ENCODE measurements at places on chromosomes 12 and 14. TPM values are rescaled to one million over a fixed set of nuclear protein-coding genes. Genes with fewer than 3 reads are reported as not detected.
A peak's percentile ranks its signal among the peaks of the same experiment; 100 is the strongest.

DNA sequence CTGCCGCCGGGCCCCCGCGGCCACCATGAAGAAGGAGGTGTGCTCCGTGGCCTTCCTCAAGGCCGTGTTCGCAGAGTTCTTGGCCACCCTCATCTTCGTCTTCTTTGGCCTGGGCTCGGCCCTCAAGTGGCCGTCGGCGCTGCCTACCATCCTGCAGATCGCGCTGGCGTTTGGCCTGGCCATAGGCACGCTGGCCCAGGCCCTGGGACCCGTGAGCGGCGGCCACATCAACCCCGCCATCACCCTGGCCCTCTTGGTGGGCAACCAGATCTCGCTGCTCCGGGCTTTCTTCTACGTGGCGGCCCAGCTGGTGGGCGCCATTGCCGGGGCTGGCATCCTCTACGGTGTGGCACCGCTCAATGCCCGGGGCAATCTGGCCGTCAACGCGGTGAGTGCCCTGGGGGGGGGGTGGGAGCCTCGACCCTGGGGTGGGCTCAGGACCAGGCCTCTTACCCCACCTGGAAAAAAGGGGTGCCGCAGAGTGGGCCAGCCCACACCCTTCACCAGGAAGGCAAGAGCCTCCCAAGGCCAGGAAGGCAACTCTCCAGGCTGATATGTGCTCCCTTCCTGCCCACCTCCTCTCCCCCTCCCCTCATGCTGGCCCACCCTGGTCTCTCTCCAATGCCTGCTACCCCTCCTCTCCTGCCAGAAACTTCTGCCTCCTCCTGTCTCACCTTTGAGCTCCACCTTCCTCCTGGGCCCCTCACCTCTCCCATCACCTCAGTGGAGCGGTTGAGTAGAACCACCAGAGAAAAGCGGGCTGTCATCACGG, 507 bp downstream of the AQP5 start:
- DNase-seq = no peak

GRCh38 chr14:84566109-84566508, 963.8 kb upstream of the FLRT2 start:
- DNase-seq = no peak

The FLVCR2 gene
- 1.3 TPM for total RNA-seq

The CTSG gene
- total RNA-seq = not detected

DNA sequence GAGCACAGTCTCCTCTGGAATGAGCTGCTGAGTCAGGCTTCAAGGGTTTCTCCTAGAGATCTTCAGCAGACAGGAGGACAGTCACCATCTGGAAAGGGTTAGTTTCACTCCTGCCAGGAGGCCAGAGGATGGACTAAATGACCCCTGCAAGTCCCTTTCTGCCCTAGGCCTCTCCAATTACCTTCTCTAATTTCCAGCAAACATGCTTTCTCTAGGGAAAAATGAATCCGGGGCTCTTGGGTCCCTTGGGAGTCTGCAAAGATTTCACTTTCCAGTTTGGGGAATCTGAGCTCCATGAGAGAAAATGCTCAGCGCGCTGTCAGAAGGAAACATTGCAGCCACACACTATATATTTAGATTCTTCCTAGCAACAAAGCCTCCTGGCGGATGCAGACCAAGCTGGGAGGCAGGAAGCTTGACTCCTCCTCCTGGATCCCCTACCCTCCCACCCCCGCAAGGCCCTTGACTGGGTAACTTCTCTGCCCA, 184.4 kb upstream of the CCND2 start:
- DNase-seq = peak; percentile 30

The RFX4 gene
- not detected for total RNA-seq

GRCh38 chr14:100498068-100498467, 89.1 kb downstream of the BEGAIN start:
- DNase-seq = no peak

DNA sequence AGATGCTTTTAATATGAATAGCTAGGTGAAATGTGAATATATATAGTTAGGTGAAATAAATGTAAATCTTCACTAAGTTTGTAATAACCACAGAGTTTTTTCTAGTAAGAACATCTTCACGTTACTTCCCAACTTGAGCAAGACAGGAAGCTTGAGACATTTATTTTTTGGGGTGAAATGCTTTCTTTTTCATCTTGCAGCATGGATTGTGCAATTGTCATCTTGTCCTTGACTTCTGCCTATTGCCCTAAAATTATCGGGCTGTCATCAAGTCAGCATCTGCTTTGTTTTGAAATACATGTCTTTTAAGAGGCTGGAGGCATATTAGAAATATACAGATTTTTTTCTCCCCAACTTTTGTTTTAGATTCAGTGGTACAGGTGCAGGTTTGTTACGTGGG, 433.9 kb downstream of the PCNX1 start:
- DNase-seq = no peak

GRCh38 chr12:64997858-64998257, 123.2 kb downstream of the WIF1 start:
- no peak for DNase-seq

The NEUROD4 gene
- total RNA-seq = not detected

DNA sequence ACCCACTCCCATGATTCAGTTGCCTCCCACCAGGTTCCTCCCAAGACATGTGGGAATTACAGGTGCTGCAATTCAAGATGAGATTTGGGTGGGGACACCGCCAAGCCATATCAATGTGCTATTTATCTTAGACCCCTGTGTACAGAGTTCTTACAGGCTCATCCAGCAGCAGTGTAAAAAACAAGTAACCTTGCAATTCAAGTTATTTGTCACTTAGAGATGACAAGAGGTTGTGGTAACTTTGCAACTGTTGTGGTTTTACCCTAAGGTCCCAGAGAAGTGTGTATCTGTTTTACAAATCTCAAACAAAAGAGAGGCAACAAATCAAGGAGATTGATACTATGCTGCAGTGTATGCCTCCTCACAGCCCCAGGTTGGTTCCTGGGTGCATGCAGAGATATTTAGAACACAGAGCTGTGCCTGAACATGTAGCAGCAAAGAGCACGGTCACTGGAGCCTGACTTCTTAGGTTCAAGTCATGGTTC, 11.5 kb upstream of the HELB start:
- no peak for DNase-seq

The PPFIA2 gene
- 0.20 TPM for total RNA-seq

DNA sequence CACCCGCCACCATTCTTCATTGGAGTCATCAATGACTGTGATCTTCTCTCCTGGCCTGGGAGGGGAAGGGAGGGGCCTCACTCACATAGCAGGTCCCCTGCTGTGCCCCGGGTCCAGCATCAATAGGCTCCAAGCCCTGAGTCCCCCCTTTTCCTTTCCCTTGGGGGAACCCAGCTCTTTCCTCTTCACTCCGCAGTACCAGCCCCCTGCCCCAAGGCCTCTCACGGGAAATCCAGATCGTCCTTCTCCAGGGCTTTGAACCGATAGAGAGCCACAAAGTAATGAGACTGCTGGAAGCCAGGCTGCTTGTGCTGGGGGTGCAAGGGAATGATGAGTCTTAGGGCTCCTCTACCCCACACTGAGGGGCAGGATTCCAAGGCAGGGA, 6.7 kb downstream of the STAC3 start:
- DNase-seq = no peak

- DNase-seq = no peak
Measured at GRCh38 chr12:52235822-52236361, 2.8 kb downstream of the KRT7 start.

The ACVR1B gene
- 2.1 TPM for total RNA-seq

GRCh38 chr14:51396222-51396815, 156.3 kb downstream of the TMX1 start:
- peak; percentile 98 for DNase-seq

DNA sequence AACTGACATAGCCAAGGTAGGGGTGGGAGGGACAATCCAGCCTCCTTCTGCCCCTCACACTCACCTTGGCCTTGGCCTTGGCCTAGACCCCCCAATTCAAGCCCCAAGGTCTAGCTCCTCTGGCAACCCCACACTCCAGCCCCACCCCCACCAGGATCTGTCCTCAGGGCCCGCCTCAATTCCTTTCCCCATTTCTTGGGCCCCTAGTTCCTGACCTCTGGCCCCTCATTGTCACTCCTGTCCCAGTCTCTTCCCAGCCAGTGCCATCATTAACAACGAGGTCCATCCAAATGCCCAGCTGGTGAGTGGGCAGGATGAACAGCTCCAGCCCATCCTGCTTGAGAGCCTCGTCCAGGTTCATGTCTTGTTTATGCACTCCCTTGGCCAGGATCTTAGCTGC, 6.8 kb upstream of the GDF11 start:
- no peak for DNase-seq

- DNase-seq = no peak
Measured at GRCh38 chr12:24256684-24257083, 307.2 kb upstream of the SOX5 start.

The WSCD2 gene
- not detected for total RNA-seq

GRCh38 chr14:24673534-24674203, 39.7 kb upstream of the GZMB start:
- DNase-seq = no peak

DNA sequence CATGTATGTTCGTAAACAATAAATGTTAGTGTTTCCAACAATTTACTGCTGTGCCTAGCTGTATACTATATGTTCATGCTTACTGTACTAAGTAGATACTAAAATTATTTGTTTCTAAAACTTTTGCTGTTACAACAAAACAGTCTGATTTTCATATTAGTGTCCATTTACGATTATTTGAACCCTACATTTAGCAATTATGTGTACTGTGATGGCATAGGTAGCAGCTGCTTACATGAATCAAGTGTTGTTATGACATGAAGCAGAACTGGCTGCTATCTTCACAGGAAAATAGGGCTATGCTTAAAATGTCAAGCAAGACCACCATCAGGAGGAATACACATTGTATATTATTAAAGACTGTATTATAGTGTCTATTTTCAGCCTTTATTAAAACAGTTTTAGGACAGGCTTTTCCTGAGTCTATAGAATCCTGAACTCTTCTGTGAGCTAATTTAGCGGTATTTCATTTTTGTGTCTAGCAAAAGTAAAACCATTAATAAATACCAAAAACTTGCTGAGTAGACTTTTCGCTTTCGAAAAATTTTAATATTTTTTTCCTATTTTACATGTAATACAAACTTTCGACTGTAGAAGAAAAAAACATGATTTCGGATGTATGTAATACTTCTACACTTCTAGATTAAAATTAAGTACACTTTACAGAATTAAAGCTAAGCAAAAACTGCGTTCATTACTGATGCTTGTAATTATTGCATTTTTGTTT, 1.1 kb upstream of the WDR89 start:
- no peak for DNase-seq

The EID3 gene
- total RNA-seq = 0.72 TPM

DNA sequence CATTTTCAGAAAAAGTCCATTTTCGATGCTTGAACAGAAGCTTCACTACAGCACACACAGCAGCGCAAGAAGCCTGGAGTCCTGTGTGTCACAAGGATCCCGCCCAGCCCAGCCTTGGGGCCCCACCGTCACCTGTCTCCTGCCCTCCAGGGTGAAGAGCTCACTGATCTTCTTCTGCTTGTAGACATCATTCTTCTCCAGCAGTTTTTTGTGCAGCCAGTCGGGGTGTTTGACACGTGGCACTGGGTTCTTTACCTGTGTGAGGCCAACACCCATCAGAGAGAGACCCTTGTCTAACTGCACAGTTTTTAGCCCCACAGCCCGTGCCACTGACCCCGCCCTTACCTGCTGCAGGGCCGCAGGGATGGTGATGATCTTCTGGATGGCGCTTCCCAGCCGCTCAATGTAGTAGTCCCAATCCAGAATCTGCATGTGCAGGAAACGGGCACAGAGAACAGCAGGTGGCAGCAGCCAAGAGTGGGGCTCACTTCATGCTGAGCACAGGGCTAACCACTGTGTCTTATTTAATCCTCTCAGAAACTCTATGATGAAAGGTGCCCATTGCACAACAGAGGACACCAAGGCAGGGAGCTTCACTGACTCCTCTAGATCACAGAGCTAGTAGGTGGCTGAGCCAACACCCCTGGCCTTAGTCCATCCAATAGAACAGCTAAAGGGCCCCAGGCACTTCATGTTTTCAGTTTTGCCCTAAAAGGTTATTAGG, 30.0 kb downstream of the POLE start:
- no peak for DNase-seq

- DNase-seq = no peak
Measured at GRCh38 chr12:49478949-49479664, 59.7 kb upstream of the KCNH3 start.

The ZNF891 gene
- 0.49 TPM for total RNA-seq

DNA sequence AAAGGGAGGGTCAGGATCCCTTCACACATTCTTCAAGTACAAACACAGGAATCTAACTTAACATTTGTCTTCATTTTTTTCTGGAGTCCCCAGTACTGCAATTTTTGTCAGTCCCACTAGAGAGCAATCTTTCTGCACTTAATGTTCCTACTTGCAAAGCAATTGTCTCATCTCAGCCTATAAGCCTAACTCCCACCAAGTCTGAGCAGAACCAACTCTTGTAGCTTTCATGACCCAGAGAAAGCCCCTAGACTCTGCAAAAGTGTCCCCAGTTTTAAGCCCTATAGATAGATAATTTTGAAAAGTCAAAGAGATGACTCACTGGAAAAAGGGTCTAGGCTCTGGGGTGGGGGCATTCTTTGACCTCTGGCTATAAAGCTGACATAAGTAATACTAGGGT, 1.8 kb upstream of the ZBTB39 start:
- DNase-seq = peak; percentile 59

- DNase-seq = peak; percentile 98
Measured at GRCh38 chr14:54169254-54169924, 212.8 kb upstream of the BMP4 start.

DNA sequence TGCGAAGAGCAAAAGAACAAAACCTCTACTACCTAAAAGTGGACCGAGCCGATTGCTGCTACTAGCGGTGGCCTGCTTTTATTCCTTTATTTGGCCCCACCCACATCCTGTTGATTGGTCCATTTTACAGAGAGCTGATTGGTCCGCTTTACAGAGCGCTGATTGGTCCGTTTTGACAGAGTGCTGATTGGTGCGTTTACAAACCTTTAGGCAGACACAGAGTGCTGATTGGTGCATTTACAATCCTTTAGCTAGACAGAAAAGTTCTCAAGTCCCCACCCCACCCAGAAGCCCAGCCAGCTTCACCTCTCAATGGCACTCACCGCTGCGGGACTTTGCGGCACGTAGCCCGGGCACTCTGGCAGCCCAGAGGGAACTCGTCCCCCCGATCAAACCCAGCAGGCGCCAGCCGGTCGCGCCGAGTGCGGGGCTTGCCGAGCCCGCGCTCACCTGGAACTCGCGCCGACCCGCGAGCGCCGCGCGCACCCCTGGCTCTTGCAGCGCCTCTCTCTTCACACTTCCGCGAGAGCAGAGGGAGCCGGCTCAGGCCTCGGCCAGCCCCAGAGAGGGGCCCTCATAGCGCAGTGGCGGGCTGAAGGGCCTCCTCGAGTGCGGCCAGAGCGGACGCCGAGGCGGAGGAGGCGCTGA, 8.7 kb upstream of the FGD4 start:
- DNase-seq = peak; percentile 14

DNA sequence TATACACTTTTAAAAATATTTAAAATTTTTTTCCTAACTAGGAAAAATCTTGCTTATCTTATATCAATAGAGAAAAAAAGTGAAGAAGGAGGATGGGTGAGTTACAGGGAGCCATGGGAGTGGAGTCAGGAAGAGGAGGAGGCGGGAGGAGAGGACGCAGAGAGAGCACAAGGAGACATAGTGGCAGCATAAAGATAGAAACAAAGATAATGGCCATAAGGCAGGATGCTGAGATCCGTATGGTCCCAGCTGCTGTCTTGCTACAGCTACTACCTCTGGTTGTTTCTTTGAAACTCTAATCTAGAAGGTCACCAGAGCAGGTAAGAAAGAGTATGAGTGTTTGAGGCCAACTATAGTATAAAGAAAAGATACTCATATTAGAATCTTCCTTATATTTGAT, 2.6 kb upstream of the SOX5 start:
- no peak for DNase-seq

The VRTN gene
- total RNA-seq = not detected

The NTN4 gene
- total RNA-seq = 1.4 TPM

The TAS2R8 gene
- total RNA-seq = 0.20 TPM

The SYNDIG1L gene
- total RNA-seq = not detected

The JAG2 gene
- not detected for total RNA-seq

Measured in RPMI7951 (cell line).